ENCODE measurements at places on chromosomes 11 and 22.

- DNase-seq, result no peak
Measured at GRCh38 chr11:34870548-34871196, 45.5 kb downstream of the APIP start.

DNA sequence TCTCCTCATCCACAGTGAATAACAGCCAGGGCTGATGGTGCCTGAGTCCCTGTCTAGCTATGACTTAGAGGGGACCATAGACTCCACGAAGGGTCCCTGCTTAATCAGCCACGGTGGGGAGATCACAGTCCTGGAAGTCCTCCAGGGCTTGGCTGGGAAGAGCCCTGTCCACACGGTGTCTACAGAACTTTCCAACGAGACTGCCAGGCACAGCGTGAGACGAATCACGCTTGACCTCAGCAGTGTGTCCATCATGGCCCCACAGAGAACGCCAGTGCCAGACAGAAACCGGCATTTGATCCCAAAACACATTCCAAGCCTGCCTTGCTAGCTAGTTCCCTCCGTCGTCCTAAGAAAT lies 143.4 kb downstream of the CRYBB2 start:
- no peak for DNase-seq

- no peak for DNase-seq
Measured at GRCh38 chr22:50104141-50104544, 14.3 kb downstream of the MOV10L1 start.

GRCh38 chr11:117090111-117090706 lies 8.0 kb downstream of the SIK3 start:
- DNase-seq, result no peak

GRCh38 chr11:62542750-62543567 lies 3.6 kb downstream of the AHNAK start:
- peak; percentile 68 for DNase-seq

GRCh38 chr11:33704240-33705002 lies 3.8 kb upstream of the C11orf91 start:
- no peak for DNase-seq

- peak; percentile 51 for DNase-seq
Measured at GRCh38 chr22:40922484-40923303, 28.5 kb upstream of the RBX1 start.

DNA sequence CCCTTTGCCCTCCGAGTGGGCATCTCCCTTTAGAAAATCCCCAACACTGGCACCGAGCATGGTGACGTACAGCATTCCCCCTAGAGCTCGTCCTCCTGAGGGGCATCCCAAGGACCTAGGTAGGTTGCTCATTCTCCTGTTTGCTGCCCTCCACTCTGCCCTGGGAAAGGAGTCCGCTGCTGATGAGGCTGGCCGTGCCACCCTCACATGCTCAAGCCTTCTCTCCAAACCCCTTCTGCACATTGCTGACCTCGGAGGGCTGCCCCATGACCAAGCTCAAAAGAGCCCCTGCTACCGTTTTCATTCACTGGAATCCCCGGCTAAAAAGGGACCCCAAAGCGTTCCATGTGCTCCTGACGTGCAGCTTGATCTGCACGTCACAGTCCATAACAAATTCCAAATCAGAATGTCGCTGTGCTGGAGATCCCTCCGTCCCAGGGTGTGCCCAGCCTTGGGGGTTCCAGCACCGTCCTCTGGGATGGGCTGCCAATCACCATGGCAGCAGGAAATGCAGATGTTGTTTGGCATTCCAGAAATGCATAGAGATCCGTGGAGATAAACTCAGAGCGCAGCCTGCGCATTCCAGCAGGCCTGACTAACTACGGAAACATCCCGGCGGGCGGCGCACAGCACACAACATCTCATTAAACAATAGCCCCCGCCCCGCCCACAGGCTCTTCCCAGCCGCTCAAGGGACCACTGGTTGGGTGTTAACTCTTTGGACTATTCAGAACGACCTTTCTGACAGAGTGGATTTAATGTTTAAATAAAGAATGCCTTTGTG lies 26.3 kb upstream of the GNB1L start:
- DNase-seq, result peak; percentile 61

- no peak for DNase-seq
Measured at GRCh38 chr22:18110194-18110953, at the start of gene TUBA8. TUBA8 (plus strand) TSS chr22:18110809; CDS start chr22:18110866, 57 bp downstream.

Data from stromal cell of bone marrow (primary cell).